Tibial nerve (tissue), 4 donors: ENCODE measurements at places on chromosomes 12 and 14.

DNA sequence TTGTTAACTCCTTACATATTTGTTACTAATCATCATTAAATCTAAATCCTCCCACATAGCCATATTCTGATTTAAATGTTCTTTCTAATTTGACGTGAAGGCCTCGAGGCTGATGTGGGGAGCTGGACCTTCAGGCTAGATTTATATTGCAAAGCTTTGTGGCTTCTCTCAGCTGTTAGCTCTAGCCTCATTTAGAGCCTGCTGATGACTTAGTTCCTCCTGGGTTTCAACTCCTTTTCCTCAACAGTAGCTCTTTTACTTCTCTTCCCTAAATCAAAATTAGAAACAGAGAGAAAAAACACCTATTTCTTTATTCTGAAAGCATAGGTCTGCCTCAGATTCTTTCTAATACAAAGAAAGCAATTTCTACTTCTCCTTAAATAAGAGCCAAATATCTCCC lies 477.5 kb upstream of the CCDC196 start:
- no peak for DNase-seq
- no peaks in the 10 kb centered on the region for H3K36me3 ChIP-seq
- H3K27me3 ChIP-seq: no peaks in the 10 kb centered on the region
- no peak overlapping the region for H3K27ac ChIP-seq

DNA sequence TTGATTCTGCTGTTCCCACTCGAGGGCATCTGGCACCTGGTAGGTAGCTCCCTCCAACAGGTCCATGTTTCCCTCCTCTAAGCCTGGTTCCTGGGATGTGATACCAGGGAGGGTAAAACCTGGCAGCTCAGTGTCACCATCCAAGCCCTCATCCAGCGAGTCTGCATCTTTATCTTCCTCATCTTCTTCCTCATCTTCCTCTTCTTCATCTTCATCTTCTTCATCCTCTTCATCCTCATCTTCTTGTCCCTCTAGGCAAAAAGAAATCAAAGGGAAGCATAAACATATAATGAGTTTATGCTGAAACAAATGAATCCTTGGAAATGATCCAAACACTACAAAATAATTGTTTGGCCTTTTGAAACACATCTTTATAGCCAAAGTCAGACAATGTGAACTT lies 55.3 kb downstream of the ARMH4 start:
- no peak overlapping the region for H3K27ac ChIP-seq
- no peaks in the 10 kb centered on the region for H3K27me3 ChIP-seq

- no peak for DNase-seq
- no peak overlapping the region for H3K27ac ChIP-seq
- no peaks in the 10 kb centered on the region for H3K4me1 ChIP-seq
- no peak overlapping the region for H3K4me3 ChIP-seq
- no peaks in the 10 kb centered on the region for H3K27me3 ChIP-seq
Measured at GRCh38 chr12:84727961-84728360, 184.6 kb downstream of the SLC6A15 start.

GRCh38 chr12:1800401-1801302 lies 19.7 kb upstream of the LRTM2 start:
- H3K36me3 ChIP-seq: no peaks in the 10 kb centered on the region
- no peak overlapping the region for H3K4me3 ChIP-seq
- H3K27ac ChIP-seq: no peak overlapping the region
- no peaks in the 10 kb centered on the region for H3K27me3 ChIP-seq

- H3K27me3 ChIP-seq: no peaks in the 10 kb centered on the region
- H3K27ac ChIP-seq: no peak overlapping the region
- no peaks in the 10 kb centered on the region for H3K36me3 ChIP-seq
Measured at GRCh38 chr12:127342861-127343260, 924.1 kb upstream of the TMEM132C start.

DNA sequence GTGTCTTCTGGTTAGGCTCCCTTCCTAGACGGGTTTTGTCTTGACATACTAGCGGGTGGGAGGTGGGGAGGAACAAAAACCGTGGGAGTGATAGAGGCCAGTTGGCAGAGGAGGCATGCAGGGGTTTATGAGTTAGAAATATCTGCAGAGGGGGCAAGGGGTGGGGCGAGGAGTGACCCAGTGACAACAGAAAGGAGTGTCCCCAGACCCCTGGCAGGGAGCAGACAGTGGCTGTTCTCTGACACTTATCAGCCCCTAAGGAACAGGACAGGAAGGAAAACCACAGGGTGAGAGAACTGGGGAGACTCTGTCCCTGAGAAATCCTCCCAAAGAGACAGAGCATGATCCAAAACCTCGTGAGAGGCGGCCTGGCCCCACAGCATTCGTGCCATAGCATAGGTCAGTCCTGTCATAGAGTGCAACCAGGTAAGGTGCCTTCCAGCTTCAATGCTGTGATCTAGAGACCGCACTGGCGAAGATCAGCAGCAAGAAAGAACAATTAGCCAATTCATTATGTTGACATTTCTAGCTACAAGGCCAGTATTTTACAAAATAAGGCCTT lies 141.4 kb downstream of the CRADD start:
- H3K4me3 ChIP-seq: no peak overlapping the region
- peaks cover 25% of the 10 kb centered on the region for H3K4me1 ChIP-seq
- no peak for DNase-seq
- H3K36me3 ChIP-seq: no peaks in the 10 kb centered on the region
- H3K27ac ChIP-seq: peak overlapping the region; percentile 62

DNA sequence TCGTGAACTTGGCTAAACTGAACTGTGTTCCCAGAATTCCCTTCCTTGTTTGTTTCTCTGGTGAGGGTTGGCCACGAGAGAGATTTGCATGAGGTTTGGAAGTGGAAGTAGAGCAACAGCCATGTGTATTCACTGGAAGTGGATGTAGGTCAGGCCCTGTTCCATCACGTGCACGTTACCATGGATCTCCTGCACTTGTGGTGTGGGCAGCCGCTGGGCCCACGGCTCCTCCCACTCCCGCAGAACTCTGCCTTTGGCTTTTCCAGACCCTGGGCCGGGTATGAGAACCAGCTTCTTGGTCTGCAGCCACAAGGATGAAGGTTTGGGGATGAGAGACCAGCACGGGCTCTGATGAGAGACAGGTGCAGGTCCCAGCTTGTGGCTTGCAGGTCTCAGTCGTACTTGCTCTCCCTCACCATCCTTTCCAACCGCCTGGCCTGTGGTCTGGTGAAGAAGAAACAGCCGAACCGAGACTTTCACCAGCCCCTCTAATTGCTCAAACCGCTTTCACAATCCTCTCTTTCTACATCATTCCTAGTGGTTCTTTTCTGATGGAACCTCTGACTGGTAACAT lies 94.9 kb downstream of the DUSP16 start:
- H3K36me3 ChIP-seq: no peaks in the 10 kb centered on the region
- peaks cover 4% of the 10 kb centered on the region for H3K4me1 ChIP-seq
- peak overlapping the region; percentile 70 for H3K27ac ChIP-seq
- DNase-seq: no peak
- H3K27me3 ChIP-seq: no peaks in the 10 kb centered on the region
- H3K4me3 ChIP-seq: no peak overlapping the region

DNA sequence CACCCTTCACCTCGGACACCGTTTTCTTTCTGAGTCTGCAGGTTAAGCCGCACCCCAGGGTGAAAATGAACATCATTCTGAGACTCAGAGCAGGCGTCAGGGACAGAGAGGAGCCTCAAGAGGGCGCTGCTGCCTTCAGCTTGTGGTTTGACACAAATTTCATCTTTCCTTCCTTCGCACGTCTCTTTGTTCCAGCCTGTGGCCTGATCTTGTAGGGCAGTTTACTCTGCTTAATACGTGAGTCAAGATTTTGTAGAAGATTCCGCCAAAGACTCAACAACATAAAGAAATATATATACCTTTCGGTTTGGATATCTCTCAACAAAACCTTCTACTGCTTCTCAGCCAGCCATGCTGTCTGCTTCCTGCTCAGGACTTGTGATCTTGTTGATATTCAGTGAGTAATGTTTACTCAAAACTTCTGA lies 329.3 kb upstream of the OR4E1 start:
- no peaks in the 10 kb centered on the region for H3K27me3 ChIP-seq
- no peak overlapping the region for H3K4me3 ChIP-seq
- no peak for DNase-seq
- no peaks in the 10 kb centered on the region for H3K36me3 ChIP-seq

DNA sequence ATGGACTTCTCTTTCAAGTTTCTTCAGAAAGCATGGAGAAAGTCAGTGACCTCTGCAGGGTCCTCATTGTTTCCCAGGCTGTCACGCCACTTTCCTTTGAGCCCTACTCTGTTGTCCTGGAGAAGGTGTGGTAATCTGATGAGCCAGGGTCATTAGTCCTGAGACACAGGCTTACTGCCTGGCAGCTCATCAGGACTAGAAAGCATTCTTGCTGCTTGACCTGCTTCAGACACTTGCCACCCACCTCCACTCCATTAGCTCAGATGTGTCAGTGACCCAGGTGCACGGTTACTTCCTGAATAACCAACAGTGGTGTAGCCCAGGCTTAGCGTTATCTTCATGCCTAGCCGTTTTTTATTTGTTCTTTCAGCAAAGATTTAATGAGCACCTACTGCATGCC lies 93.9 kb downstream of the FGD4 start:
- H3K36me3 ChIP-seq: no peaks in the 10 kb centered on the region
- H3K4me1 ChIP-seq: no peaks in the 10 kb centered on the region
- H3K4me3 ChIP-seq: no peak overlapping the region
- H3K27ac ChIP-seq: no peak overlapping the region
- H3K27me3 ChIP-seq: no peaks in the 10 kb centered on the region
- DNase-seq: no peak

DNA sequence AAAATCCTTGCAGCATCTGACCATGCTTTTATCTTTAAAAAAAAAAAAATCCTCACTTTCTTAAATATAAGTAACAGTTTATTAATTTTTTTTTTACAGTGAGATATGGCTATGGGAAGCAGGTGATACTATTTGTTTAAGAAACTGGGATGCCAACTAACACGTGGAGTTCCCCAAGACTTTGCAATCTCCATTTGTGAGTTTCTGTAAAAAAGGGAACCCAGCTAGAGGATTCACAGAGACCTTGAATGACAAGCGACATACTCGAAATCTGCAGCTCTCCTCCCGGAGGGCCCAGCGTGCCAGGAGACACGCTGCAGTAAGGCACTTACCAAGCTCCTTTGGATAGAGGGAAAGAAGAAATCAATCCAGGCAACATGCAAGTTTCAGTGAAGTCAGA lies 30.1 kb downstream of the SLC15A4 start:
- H3K4me3 ChIP-seq: no peak overlapping the region
- no peaks in the 10 kb centered on the region for H3K27me3 ChIP-seq
- peaks cover 79% of the 10 kb centered on the region for H3K36me3 ChIP-seq
- no peaks in the 10 kb centered on the region for H3K4me1 ChIP-seq
- no peak overlapping the region for H3K27ac ChIP-seq

- no peak overlapping the region for H3K4me3 ChIP-seq
- H3K4me1 ChIP-seq: peaks cover 3% of the 10 kb centered on the region
- H3K36me3 ChIP-seq: no peaks in the 10 kb centered on the region
- DNase-seq: no peak
Measured at GRCh38 chr14:58884442-58884841, 246.7 kb downstream of the DACT1 start.

DNA sequence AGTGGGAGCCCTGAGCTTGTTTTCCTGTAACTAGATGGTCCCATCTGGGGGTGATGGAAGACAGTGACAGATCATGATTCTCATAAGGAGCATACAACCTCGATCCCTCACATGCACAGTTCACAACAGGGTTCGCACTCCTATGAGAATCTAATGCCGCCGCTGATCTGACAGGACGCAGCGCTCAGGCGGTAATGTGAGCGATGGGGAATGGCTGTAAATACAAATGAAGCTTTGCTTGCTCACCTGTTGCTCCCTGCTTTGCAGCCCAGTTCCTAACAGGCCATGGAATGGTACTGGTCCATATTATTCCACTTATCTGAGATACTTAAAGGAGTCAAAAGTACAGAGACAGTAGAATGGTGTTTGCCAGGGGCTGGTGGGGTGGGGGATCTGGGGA lies 9.9 kb upstream of the CEP83 start:
- no peaks in the 10 kb centered on the region for H3K36me3 ChIP-seq
- H3K27me3 ChIP-seq: no peaks in the 10 kb centered on the region
- no peak overlapping the region for H3K4me3 ChIP-seq
- H3K27ac ChIP-seq: no peak overlapping the region
- no peak for DNase-seq

DNA sequence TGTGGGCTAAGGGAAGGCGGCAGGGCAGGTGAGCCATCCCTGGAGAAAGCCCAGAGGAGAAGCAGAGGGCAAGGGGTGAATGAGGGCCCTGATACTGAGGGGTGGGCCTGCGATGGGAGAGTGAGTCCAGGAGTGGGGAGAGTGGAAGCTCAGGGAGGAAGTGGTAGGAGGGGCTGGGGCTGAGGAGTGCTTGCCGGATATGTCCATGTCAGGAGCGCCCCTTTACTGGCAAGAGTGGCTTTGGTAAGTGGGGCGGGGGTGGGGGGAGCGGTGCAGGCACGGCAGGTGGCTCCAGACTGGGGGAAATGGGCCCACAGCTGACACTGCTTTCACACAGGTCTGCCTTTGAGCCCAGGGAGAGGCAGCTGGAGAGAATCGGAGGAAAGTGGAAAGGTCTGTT lies 86.4 kb upstream of the GPR68 start:
- DNase-seq: no peak
- H3K4me1 ChIP-seq: peaks cover 11% of the 10 kb centered on the region
- no peak overlapping the region for H3K4me3 ChIP-seq
- no peaks in the 10 kb centered on the region for H3K36me3 ChIP-seq
- H3K27ac ChIP-seq: no peak overlapping the region

DNA sequence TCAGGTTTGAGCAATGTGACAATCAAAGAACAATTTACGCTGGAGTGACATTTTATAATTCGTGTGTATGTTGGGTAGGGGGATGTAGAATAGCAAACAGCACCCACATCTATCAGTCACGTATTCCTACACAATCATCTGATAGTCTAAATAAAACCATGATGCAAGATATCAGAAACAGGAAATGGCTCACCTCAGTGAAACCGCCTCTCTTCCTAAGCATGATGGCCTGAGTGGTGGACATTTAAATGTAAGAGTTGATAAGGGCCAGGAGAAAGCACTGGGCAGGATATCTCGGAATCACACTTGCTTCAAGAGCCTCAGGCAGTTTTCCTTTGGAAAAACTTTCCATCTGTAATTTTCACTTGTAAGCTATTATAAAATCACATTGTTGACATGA lies 128.2 kb downstream of the GRIP1 start:
- no peak for DNase-seq
- H3K36me3 ChIP-seq: no peaks in the 10 kb centered on the region
- no peak overlapping the region for H3K4me3 ChIP-seq
- no peaks in the 10 kb centered on the region for H3K27me3 ChIP-seq
- no peaks in the 10 kb centered on the region for H3K4me1 ChIP-seq

DNA sequence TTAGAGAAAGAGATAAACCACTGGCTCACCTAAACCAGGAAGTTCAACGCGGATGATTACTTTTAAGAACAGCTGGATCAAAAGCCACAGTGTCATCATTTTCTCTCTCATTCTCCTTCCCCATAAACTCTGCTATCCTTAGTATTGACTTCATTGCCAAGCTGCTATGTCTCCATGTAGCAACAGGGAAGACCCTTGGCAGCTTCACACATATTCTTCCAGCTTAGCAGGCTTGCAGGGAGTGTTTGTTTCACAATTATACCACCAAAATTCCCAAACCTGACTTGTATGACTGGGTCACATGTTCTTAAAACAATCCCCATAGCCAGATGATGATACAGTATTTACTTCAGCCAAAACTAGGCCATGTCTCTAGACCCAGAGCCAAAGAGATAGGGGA lies 235.5 kb downstream of the PAWR start:
- no peak overlapping the region for H3K4me3 ChIP-seq
- no peak overlapping the region for H3K27ac ChIP-seq
- H3K27me3 ChIP-seq: no peaks in the 10 kb centered on the region

GRCh38 chr12:116513944-116514343 lies 45.2 kb upstream of the MAP1LC3B2 start:
- H3K27me3 ChIP-seq: no peaks in the 10 kb centered on the region
- H3K36me3 ChIP-seq: no peaks in the 10 kb centered on the region
- no peak for DNase-seq
- peaks cover 1% of the 10 kb centered on the region for H3K4me1 ChIP-seq
- H3K4me3 ChIP-seq: no peak overlapping the region
- H3K27ac ChIP-seq: no peak overlapping the region
